AG09309 (cell line): ENCODE measurements at places on chromosomes 4 and X.

DNA sequence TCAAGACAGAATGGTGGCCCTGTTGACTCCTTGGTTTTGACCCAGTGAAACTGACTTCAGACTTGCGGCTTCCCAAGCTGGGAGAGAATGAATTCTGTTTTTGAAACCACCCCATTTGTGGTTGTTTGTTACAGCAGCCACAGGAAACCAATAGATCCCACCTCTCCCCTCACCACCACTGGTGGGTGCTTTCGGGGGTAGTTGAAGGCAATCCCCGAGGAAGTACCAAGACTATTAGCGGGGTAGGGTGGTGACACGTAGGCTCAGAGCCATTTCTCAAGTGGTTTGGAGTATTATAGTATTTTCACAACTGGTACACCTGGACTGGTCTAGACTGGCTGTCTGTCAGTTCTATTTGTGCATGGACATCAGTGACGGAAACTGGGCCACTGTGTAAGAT, 189.1 kb upstream of the RBPJ start:
- DNase-seq: no peak

DNA sequence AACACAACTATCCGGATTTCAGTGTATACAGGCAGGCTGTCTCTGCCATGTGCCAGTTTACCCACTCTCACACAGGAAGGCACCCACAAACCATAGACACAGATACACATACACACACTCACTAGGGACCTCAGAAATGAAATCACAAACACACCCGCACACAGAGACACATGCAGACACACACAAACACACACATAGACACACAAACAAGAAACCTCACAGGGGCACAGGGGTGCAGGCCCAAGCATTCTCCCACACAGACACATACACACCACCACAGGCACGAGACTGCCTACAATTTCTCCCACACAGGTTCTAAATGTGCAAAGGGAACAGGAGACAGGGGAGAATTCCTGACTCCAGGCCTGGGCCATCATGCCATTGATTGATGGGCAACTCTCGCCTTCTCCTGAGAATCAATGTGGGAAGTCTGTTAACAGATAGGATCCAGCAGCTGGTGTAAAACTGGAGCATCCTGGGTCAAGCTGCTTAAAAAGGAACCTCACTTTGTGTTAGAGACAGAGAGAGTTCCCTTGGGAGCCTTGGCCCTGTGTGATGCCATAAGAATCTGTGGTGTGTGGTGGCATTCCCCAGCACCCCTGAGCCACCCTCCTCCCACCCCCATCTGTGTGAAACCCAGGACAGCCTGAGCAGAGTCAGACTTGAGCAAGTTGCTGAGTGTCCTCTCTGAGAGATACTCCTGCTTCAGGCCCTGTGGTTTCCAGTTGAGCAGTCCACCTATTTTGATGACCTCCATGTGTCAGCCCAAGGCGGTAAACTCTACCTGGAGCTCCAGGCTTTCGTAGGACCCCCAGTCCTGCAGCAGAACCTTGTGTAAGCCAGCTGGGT, 33.9 kb downstream of the NBDY start:
- no peak for DNase-seq

DNA sequence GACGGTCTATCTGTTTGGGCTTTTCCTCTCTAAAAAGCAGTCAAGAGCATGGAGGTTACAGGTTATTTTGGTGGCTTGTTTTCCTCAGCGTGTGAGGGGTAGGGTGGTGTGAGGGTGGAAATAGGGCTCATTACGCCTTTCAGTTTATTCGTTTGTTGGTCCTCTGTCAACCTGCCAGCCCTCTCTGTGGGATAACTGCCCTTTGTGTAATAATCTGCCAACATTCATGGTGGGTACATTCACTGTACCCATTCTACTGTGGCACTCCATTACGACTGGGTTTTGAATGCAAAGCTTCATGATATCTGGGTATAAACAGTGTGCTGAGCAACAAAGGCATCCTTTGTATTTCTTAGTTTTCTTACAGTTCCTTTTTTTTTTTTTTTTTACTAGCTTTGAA, 136.4 kb downstream of the ADGRL3 start:
- no peak for DNase-seq

DNA sequence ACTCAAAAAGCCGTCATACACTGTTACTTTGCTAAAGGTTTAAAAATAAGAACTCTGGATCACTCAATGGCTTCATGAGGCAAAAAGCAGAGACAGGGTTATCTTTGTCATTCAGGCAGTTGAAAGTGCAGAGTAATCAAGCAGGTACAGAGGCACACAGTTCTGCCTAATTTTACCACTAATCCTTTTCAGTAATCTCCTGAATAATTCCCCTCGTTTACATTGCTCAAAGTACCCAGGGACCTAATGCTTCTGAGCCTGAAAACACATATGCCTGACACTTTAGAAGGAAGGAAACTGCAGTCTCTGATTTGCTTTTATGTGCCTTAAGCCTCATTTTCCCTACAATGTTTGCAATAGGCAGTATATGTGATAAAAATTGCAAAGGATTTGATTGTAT, 71.4 kb upstream of the TRAM1L1 start:
- no peak for DNase-seq

DNA sequence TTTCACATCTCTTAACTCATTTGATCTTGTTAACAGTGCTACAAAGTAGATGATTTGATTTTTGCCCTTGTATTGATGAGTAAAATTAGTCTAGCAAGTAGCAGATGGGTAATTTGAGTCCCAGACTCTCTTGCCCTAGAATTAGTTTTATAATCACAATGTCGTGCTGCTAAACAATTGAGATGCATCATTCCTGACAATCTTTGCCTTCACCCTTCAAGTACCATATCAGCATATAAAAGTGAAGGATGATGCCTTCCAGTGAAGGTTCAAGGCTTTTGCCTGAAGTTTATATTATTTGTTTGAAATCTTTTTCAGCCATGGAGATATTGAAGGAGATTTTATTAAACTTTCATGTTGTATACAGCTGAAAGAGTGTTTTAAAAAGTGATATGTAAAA, 141.4 kb downstream of the GRID2 start:
- no peak for DNase-seq

DNA sequence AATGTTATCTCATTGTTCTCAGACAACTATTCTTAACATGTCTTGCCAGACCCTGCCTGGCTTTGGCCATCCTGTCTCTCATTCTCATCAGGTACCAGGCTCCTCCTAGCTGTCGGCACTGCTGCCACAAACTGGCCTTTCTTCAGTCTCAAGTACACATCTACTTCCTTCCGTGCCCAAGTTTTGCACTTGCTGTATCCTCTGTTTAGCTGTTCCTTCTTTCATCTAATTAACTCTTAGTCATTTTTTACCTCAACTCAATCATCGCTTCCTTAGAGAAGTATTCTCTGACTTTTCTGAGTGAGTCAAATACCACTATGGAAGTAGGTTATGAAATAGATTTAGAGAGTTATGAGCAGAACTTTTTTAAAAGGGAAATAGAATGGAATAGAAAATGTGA, 19.7 kb downstream of the CXCL3 start:
- DNase-seq: no peak

DNA sequence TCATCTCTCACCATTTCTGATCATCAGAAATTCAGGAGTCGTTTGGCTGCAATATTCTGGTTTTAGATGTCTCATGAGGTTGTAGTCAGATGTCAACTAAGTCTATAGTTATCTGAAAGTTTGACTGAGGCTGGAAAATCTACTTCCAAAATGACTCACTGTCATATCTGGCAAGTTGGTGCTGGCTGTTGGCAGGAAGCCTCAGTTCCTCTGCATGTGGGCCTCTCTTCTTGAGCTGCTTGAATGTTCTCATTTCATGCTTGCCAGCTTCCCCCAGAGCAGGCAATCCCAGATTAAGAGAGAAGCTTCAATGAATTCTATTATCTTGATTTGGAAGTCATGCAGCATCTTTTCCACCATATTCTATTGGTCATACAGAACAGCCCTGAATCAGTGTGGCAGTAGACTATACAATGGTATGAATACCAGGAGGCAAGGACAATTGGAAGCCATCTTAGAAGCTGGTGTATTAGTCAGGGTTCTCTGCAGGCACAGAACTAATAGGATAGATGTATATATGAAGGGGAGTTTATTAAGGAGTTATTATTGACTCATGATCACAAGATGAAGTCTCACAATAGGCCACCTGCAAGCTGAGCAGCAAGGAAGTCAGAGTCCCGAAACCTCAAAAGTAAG, 46.8 kb upstream of the ELF2 start:
- no peak for DNase-seq

GRCh38 chrX:37357436-37357835, 8.3 kb downstream of the PRRG1 start:
- DNase-seq: no peak

DNA sequence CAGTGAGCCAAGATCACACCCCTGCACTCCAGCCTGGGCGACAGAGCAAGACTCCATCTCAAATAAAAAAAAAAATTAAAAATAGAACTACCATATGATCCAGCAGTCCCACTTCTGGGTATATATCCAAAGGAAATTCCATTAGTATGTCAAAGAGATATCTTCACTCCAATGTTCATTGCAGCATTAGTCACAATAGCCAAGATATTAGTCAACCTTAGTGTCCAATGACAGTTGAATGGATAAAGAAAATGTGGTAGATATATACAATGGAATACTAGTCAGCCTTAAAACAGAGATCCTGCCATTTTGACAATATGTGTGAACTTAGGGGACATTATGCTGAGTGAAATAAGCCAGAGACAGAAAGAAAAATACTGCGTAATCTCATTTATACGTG, 49.4 kb downstream of the C4orf46 start:
- DNase-seq: no peak

DNA sequence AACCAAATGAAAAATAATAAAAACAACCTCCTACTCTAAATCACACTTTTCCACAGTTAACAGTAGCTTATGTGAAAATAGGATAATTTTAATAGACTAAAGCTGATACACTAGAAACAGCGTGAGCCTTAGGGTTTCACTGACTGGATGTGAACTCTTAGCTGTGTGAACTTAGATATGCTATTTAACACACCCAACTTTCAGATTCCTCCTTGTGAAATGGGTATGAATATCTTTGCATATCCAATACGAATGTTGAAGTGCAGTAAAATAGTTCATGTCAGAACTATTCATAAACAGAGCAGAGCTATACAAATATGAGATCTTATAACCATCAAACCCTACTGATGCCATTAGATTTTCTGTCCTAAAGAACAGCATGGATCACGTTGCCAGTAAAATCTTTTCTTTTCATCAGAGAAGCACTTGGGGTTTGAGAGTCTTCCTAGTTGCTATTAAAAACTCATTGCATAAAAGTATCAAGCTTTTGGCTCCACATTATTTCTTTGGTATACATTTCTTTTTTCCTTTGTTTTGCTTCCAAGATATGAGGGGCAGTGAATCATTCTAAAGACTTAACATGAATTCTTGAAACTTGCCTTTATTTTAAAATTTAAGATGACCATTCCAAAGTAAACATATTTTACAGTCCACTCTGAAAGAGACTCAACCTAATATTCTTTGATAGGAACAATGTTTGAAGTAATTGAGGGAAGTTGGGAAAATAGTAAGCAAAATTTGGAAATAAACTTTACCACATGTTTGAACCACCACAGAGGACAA, 102.4 kb downstream of the CPE start:
- no peak for DNase-seq

GRCh38 chr4:53716471-53717063, 125.3 kb upstream of the LNX1 start:
- DNase-seq: no peak

DNA sequence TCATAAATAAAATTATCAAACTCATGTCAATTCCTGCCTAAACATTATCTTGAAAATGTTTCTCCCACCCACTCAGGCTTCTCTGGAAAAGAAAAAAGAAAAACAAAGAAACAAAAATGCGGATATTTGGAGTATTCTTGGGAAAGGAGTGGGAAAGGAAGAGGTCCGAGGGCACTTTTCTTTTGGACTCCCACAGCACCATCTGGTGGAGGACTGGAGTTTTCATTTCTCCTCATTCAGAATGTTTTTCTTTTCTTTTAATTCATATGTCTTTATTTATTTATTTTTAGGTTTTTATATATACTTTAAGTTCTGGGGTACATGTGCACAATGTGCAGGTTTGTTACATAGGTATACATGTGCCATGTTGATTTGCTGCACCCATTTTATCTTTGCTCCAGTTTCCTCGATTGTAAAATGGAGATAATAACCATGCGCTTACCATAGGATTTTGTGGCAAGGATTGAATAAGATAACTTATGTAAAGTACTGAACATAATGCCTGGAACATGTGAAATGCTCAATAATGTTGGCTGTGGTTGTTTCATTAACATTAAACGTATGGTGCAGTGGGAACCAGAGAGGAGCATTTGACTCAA, 8.0 kb upstream of the KCNE5 start:
- DNase-seq: no peak

GRCh38 chr4:88522702-88523324, 763 bp downstream of the PYURF start:
- DNase-seq: no peak

DNA sequence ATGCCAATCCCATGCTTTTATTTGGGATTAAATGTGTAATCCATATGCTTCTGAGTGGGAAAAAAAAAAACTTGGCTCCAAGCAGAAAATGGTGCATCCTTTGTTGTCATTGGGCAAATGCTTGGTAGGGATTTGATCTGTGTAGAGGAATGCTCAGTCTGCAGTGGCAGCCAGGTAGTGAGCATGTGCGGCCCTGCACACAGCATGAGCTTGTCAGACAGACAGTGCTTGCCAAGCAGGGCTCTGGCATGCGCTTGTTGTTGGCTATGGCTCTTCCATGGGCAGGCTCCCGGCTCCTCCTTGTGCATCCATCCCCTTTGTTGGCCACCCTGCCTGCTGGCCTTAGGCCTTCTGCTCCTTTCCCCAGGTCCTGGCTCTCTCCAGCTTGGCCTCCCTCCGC, 130.3 kb downstream of the GPR143 start:
- DNase-seq: no peak

DNA sequence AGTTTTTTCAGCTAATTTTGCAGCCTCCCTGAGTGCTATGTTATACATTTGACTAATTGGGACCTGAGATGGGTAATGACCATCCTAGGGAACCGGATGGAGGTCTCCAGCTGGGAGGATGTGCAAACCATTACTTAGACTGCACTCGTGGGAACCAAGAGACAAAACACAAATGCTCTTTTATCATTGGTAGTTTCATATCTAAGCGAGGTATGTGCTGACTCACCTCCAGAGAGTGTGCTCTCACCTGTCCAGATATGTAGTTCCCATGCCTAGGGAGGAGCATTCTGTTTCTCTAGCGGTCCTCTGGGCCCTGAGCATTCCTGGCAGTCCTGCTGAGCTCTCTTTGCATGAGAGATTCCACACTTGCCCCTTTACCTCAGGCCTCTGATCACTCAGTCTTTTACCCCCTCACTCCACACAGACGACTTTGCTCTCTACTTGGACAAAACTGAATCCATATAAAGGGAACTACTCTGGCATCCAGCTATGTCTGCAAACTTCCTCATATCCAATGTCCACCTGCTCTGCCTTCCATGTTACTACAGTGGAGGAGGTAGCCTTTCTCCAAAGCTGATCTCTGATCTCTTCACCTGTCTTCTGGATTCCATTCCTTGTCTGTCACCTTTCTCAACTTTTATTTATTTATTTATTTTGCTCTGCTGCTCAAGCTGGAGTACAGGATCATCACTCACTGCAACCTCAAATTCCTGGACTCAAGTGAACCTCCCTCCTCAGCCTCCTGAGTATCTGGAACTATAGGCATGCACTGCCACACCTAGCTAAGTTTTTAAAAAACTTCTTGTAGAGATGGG, 88.4 kb downstream of the LRP2BP start:
- DNase-seq: no peak
